A172 (cell line): ENCODE measurements at places on chromosomes 3 and 15. TPM values are rescaled to one million over a fixed set of nuclear protein-coding genes. Genes with fewer than 3 reads are reported as not detected.

GRCh38 chr3:130609166-130609979 lies 92.4 kb downstream of the COL6A6 start:
- no peak for DNase-seq

DNA sequence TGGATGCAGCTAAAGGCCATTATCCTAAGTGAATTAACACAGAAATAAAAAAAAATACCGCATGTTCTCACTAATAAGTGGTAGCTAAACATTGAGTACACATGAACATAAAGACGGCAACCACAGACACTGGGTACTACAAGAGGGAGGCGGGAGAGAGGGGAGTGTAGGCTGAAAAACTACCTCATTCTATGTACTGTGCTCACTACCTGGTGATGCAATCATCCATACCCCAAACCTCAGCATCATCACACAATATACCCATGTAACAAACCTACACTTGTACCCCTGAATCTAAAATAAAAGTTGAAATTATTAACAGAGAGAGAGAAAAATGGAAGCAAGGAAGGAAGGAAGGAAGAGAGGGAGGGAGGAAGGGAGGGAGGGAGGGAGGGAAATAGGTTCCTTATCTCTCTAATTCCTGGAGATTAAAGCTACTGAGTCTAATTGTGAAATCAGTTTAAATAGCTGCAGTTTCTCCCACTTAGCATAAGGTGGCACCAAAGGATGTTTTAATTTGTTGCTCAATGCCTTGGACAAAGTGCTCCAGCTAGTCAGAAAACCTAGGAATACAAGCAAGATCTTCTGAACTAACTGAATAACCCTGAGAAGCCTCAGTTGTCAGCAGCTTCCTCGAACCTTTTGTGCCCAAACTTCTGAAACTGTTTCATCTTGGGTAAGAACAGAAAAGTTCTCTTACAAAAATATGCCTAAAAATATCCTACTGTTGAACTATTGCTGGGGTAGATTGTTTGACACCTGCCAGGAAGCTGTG lies 79.4 kb upstream of the ATP11B start:
- DNase-seq = peak; percentile 65

- no peak for DNase-seq
Observed at GRCh38 chr3:39267631-39268548, 11.9 kb downstream of the CX3CR1 start.

GRCh38 chr3:153958635-153959595 lies 162.3 kb upstream of the ARHGEF26 start:
- no peak for DNase-seq

DNA sequence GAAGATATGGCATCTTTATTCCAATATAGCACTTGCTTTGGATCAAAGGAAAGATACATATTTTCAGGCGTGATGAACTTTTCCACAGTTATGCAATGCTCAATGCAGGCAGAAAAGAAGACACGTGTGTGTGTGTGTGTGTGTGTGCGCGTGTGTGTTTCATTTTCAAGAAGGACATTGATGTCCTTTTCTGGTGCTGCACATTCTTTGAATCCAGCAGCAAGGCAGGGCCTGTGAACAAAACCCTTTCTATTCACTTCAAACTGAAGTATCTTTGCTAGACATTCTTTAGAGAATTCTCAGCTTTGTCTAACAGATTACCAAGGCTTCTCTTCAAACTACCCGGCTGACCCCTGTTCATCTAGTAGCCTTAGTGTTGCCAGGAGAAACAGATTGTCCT lies 124.6 kb downstream of the CD47 start:
- DNase-seq = no peak

DNA sequence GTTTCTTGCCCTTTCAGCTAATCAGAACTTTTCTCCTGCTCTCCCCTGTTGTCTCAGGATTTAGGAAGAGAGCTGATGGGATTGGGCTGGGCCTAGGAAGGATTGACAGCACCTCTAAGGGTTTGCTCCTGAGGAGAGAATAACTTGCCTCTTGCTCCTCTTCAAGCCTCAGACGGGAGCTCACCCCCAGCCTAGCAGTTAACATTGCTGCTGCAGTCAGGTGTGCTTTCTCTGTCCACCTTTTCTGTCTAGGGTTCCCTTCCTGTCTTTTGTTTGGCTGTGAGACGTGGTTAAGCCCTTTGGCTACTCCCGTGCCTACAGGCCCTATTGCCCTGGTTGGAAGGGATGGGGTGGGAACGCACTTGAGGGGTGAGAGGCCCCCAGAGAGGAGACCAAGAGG lies 20.1 kb downstream of the TMEM108 start:
- DNase-seq = no peak

GRCh38 chr3:155232605-155233004 lies 60.9 kb downstream of the STRIT1 start:
- peak; percentile 92 for DNase-seq

GRCh38 chr3:47404955-47405790 lies 24.4 kb downstream of the PTPN23 start:
- DNase-seq = no peak

DNA sequence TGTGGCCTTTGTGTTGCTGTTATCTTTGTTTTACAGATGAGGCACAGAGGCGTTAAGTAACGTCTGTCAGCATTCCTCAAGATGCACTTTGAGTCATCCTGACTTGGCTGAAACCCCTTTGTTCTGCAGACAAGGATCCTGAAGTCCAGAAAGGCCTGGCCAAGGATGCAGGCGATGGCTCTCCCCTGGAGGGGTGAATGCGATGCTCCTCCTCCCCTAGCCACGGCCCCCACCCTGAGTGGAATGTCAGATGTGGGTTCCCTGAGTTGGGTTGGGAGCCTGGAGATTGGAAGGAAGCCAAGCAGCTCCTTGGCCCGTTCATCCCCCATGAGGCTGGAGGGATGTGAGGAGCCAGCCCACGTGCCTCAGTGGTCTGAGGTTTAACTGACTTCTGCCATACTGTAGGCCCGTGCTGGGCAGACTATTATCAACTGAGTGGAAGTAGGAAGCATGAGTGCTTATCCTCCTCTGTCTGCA lies 43.3 kb downstream of the POMGNT2 start:
- peak; percentile 6 for DNase-seq

- DNase-seq = no peak
Observed at GRCh38 chr3:50480471-50480870, 23.0 kb downstream of the CACNA2D2 start.

- DNase-seq = no peak
Observed at GRCh38 chr15:68012911-68013310, 41.2 kb upstream of the PIAS1 start.

DNA sequence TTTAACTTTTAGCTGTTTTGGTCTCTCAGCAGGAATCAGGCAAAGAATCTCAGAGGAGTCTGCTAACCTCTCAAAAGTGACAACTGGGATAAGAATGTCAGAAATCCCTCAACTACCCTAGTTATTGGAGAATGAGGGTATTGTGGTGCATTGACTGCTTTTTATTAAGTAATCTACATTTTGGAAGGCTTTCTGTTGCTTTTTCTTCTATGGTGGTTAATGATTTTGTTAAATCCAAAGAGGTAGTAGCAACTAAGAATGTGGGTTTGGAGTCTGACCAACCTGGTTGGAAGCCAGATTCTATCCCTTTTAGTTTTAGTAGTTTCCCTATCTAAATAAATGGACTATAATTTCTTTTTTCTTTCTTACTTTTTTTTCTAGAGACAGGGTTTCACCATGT lies 94.7 kb upstream of the RNF7 start:
- no peak for DNase-seq

GRCh38 chr3:186946756-186947375 lies 16.5 kb downstream of the ST6GAL1 start:
- no peak for DNase-seq

GRCh38 chr3:125231895-125232294 lies 19.3 kb upstream of the SLC12A8 start:
- DNase-seq = peak; percentile 89

GRCh38 chr3:57992452-57993213 lies 15.6 kb upstream of the FLNB start:
- DNase-seq = no peak

DNA sequence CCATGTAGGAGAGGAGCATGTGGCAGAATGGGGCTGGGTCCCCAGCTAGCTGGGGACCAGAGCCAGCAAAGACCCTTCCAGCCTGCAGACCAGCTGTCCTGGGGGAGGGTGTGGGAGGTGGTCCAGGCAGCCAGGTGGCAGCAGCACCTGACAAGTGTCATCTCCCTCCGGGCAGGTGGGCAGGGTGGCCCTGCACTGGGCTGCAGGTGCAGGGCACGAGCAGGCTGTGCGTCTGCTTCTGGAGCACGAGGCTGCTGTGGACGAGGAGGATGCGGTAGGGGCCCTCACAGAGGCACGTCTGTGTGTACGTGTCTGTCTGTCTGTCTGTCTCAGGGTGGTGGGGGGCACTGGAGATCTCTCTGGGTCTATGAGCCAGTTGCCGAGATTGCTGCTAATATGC lies 5.5 kb downstream of the ANKDD1A start:
- DNase-seq = no peak

DNA sequence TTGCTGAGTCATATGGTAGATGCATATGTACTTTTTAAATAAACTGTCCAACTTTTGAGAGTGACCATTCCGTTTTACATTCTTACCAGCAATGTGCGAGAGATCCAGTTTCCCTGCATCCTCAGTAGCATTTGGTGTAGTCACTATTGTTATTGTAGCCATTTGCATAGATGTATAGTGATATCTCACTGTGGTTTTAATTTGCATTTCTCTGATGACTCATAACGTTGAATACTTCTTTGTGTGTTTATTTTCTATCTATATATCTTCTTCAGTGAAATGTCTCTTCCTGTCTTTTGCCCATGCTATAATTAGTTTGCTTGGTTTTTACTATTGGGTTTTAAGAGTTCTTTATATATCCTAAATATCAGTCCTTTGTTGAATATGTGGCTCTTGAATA lies 255.7 kb upstream of the GRM7 start:
- peak; percentile 8 for DNase-seq

DNA sequence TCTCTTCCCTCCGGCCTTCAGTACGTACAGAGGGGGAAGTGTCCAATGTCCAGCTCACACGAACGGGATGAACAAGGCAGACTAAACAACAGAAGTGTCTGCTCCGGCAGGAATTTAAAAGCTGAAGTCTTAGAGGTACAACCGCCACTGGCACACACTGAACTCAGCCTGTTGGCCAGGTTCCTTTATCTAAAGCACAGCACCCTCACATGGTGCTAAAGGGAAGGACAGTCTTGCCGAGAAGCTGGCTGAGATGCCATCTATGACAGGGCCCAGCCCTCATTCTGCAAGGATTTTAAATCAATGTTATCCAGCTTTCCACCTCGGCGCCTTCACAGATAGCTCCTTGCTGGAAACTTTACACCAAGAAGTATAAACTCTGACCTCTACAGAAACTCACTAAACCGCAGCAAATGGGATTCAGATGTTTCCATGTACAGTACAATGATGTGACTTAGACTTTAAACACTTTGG lies 2.8 kb downstream of the ADAMTS17 start:
- peak; percentile 39 for DNase-seq

GRCh38 chr3:45568848-45569762 lies 25.4 kb upstream of the LIMD1 start:
- no peak for DNase-seq

- DNase-seq = no peak
Observed at GRCh38 chr3:181510500-181510899, 201.2 kb upstream of the SOX2 start.

DNA sequence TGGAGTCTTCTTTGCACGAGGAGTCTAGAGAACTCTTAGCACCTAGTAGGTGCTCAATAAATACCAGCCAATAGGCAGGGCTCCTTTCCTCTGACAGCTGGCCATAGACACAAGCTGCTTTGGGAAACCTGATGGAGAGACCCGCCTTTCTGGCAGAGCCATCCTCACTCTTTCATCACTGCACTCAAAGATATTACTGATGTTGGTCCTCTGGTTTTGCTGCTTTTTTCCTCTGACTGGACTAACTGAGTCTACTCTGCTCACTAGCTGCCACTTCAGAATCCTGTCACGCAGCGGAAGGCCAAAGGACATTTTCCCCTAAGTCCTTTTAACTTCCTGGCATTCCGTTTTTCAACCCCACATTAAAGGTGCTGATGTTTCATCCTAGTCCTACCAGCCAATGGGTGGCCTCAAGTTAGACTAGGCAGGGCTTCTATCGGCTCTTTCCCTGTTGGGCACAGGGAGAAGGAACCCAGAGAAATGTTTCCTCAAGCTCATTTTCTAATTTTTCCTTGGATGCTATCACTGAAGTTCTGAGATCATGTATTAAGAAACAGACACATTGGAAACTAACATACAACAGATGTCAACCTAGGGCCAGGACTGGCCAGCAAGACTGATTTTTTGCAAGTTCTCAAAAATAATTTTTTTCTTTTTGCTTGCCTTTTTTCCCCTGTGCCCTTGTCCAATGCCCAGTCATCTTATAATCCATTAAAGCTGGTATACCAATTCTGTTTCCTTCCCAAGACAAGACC lies 132.8 kb upstream of the ICE2 start:
- DNase-seq = no peak

DNA sequence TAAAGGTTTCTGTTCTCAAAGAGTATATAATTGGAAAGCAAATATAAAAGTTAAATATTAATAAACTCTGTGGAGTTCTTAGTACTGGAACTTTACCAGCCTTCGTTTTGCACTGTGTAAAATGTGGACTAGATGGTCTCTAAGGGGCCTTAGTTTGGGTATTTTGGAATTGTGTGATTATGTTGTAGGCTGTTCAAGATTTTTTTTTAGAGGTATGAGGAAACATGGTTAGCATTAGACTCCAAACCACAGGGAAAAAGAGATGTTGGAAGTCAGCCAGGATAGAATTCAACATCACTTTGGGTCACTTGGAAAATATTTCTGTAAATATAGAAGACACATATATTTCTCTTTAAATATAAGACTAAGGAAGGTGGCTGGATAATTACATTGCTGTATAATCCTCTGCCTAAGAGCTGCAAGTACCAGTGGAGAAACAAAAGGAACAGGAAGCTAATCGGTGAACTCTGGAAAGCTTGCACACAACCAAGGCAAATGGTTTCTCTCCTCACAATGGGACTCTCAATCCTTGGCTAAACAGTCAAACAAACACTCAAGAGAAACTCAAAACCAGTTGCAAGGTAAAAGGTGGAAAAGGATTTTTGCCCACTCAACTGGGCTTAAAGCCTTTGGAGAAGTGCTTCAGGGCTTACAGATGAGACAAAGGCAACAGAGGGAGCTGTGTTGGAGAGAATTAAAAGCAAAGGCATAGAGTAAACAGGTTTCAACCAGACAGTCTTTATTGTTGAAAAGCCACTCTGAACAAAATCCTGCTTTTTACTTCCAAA lies 141.7 kb downstream of the NR1D2 start:
- no peak for DNase-seq

Gene KCNMB3
- 2.4 and 3.5 TPM in 2 replicates for total RNA-seq

Gene CSTA
- total RNA-seq = 0.24 TPM in 1 of 2 replicates, not detected in the other

Gene NLGN1
- total RNA-seq = 0.50 and 0.72 TPM in 2 replicates

Gene CYP8B1
- not detected in 2 replicates for total RNA-seq

Gene HHATL
- total RNA-seq = not detected in 2 replicates

Gene CLRN1
- total RNA-seq = not detected in 2 replicates

Gene RPUSD2
- 11.8 and 19.7 TPM in 2 replicates for total RNA-seq

Gene ACTC1
- 0.03 and 0.29 TPM in 2 replicates for total RNA-seq

Gene SLCO2A1
- 0.24 TPM in 1 of 2 replicates, not detected in the other for total RNA-seq

Gene THRB
- total RNA-seq = not detected in 2 replicates

Gene SLC25A20
- total RNA-seq = 23.9 and 45.5 TPM in 2 replicates

Gene CEP152
- total RNA-seq = 8.3 and 9.8 TPM in 2 replicates

Gene PLXND1
- 210 and 219 TPM in 2 replicates for total RNA-seq

Gene ROPN1
- total RNA-seq = 0.14 TPM in 1 of 2 replicates, not detected in the other

Gene GATM
- 0.67 and 1.9 TPM in 2 replicates for total RNA-seq

Gene TERC
- total RNA-seq = 145 and 302 TPM in 2 replicates

Gene AMIGO3
- 0.41 and 1.0 TPM in 2 replicates for total RNA-seq
